ENCODE measurements at places on chromosomes 1 and 21. TPM values are rescaled to one million over a fixed set of nuclear protein-coding genes. Genes with fewer than 3 reads are reported as not detected.

Gene PIGR
- total RNA-seq, result 2.6 TPM

Gene FMO2
- 0.30 TPM for total RNA-seq

- no peak for DNase-seq
Measured at GRCh38 chr21:35333831-35334618, 284.9 kb upstream of the RUNX1 start.

GRCh38 chr1:27782950-27783349, 9.9 kb downstream of the STX12 start:
- DNase-seq, result no peak

Gene SCAF4
- 31.1 TPM for total RNA-seq

GRCh38 chr1:21331752-21332478, 41.7 kb upstream of the ECE1 start:
- no peak for DNase-seq

DNA sequence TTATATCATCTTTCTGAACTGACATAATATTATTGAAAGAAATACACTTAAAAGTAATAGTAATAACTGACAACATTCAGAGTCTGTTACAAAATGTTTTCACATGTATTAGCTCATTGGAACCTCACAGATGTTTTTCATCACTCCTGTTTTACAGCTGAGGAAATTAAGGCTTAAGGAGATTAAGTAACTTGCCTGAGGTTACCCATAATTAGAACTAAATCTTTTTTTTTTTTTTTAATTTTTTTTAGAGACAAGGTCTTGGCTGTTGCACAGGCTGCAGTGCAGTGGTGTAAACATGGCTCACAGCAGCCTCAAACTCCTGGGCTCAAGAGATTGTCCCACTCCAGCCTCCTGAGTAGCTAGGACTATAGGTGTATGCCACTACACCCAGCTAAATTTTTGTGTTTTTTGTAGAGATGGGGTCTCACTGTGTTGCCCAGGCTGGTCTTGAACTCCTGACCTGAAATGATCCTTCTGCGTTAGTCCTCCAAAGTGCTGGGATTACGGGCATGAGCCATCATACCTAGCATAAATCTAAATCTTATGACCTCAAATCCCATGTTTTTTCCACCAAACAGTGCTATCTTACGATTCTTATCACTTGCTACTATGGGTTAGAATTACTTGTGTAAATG, 64.7 kb upstream of the MACF1 start:
- DNase-seq, result no peak

- no peak for DNase-seq
Measured at GRCh38 chr1:40258445-40258769, 371 bp downstream of the ZMPSTE24 start.

GRCh38 chr1:109950509-109950908, 34.1 kb upstream of the AHCYL1 start:
- no peak for DNase-seq

DNA sequence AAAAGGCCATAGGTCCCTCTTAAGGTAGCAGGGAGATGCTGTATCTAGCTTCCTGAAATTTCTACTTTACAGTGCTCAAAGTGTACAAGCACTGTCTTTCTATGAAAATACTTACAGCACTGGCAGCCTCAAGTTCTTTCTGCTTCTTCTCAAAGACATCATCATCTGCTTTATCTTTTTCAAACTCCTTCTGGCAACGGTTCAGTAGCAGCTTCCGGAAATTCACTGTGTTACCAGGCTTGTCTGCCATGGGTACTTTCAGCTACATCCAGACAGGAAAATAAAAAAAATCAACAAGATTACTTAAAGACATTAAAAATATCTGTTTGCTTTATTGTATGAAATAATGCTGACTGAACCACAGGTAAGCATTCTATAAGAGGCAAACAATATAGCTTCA, 77.9 kb upstream of the HP1BP3 start:
- DNase-seq, result no peak
